Keratinocyte (primary cell): ENCODE measurements at places on chromosomes 16 and 17.

- no peak for DNase-seq
Measured at GRCh38 chr17:76586741-76587487, 1.3 kb upstream of the ST6GALNAC2 start.

DNA sequence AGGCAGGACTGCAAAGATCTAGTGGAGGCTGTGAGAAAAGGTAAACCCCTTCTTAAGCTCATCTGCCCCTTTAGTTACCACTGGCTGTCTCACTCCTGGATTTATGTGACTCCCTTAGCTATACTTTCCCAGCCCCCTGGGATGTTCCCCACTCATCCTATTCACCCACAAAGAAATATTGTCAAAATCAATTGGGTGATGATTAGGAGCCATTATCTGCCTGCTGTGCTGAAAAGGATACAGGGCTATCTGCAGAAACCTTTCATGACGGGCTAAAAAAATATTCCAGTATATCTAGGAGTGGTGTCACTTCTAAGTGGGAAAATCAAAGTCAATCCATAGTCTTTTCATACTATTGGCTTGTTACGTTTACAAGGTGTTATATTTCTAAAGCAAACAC lies 8.0 kb upstream of the GNAO1 start:
- no peak for DNase-seq

GRCh38 chr17:69597898-69598692 lies 183.6 kb downstream of the MAP2K6 start:
- no peak for DNase-seq

- DNase-seq = no peak
Measured at GRCh38 chr16:57318240-57318970, 33.9 kb upstream of the PLLP start.

- DNase-seq = no peak
Measured at GRCh38 chr17:36481829-36482228, 4.7 kb upstream of the ZNHIT3 start.

DNA sequence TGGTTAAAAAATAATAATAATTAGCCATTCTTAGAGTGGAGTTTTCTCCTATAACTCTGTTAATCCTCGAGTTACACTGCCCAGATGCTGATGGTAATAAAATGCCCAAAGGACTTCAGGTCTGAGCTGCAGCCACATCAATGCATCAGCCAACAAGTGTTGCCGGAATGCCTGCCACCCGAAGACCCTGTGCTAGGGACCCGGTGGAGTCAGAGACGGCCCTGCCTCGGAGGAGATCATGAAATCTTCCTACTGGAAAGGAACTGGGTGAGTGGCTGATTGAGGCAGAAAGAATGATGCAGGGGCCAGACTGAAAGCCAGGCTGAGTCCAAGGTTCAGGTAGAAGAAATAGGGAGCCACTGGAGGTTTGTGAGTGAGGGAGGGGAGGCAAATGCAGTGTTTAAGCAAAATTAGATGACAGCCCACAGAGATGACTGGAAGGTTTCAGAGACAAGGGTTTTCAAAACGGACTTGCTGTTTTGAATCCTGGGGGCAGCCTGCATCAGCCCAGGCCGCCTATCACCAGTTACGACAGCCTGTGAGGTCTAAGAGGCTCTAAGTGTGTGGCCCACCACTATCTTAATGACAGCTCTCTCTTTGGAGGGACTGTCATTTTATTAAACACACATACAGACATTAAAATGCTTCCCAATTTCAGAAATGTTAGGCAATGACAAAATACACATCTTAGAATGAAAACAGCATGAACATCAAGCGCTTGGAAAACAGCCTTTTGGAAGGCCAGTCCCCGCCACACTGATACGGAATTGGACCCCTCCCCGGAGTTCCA lies 100.0 kb downstream of the ZNF423 start:
- DNase-seq = no peak

DNA sequence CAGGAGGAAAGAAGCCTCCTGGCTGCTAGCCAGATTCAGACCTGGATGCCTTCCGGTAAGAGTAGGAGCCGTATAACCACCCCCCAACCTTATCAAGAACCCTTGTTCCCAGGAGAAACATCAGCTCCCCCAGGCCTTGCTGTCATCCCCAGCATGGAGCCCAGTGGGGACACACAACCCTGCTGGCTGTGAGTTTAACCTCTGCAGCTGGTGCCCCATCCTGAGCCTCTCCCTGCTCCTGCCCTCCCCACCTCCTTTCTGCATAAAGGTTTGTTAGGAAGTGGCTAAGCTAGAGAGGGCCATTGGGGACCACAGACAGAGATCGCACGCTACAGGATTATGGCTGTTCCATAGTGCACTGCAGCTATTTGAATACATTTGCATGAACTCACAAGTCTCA lies 55.5 kb upstream of the RPL38 start:
- DNase-seq = no peak

GRCh38 chr17:35865412-35866340 lies 3.0 kb downstream of the HEATR9 start:
- no peak for DNase-seq

GRCh38 chr17:50805486-50805885 lies 29.9 kb upstream of the WFIKKN2 start:
- no peak for DNase-seq

- DNase-seq = no peak
Measured at GRCh38 chr17:43351691-43352090, 47.1 kb upstream of the ARL4D start.

- no peak for DNase-seq
Measured at GRCh38 chr17:68807998-68808772, 147.0 kb downstream of the ABCA8 start.

DNA sequence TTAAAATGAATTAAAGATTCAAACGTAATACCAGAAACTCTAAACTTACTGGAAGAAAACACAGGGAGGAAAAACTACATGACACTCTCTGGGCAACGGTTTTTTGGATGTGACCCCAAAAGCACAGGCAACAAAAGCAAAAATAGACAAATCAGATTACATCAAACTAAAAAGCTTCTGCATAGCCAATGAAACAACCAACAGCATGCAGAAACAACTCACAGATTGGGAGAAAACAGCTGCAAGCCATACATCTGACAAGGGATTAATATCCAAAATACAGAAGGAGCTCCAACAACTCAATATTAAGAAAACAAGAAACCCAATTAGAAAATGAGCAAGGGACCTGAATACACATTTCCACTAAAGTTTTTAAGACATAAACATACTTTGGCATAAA lies 69.2 kb upstream of the ALOX12 start:
- DNase-seq = no peak

DNA sequence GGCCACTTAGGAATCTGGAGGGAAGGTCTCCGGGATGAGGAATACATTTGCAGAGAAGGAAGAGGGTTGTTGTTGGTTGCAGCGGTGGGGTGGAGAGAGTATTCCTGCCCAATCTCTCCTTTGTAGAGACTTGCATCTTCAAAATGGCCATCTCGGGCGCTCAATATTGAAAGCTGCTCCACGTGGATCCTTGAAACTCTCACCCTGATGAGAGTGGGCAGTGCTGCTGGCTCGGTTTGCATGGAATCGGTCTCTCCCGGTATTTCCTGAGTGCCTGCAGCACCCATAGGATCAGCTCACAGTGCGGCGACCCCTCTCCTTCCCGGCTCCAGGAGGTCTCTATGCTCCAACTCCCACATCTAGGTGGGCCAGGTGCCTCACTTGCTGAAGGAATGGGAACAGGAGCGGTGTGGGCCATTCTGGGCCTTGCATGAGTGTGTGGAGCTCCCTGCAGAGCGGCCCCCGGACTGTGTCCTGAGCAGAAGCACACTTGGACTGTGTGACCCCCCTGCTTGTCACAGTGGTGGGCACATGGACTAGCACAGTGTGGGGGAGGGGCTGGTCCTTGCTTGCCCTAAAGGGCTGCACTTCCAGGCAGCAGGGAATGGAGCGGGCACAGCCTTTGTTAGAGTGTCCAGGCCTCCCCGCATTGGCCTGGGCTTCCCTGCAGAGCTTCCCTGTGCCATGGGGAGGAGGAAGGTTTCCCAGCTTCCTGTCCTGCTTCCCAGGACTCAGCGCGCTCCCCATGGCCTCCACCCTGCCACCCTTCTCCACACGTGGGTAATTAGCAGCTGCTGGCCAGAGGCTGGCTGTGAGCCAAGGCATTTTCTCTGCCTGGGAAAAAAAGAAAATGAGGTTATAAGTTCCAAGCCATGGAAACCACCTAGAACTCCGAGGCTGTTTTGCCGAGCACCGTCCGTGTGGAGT lies 139.3 kb downstream of the IRF8 start:
- DNase-seq = no peak

DNA sequence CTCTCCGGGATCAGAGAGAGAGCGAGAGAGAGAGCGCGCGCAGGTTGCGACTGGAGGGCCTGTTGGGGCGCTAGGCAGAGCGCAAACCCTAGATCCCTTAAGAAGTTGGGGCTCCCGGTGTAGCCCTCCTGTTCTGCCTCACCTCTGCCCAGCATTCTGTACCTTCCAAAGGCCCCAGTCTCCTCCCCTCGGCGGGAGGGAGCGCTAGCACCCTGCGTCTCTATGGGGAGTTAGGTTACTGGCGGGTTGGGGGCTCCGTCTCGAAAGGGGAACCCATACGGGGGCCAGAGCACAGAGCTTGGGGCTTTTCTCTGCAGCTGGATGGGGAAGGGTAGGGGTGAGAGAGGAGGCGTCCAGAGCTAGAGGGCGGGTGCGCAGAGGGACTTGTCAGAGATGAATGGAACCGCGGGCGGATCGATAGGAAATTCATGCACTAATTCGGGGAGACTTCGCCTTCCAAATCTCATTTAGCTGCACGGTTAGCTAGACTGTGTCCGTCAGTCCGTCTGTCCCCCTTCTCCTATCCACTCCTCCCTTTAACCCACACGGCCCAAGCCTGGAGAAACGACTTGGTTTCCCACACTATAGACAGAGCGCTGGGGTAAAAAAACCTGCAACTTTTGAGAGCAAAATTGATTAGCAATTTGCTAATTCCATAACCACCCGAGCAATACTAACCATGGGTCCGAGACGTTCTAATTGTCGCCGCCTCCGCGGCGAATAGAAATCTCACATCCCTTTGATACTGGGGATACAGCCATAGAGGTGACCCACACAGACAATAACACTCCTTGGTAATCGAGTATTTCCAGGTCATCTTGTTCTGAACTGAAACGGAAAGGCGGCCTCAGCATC lies 693 bp upstream of the HOXB4 start:
- no peak for DNase-seq
